ENCODE measurements at places on chromosomes 4 and X. TPM values are rescaled to one million over a fixed set of nuclear protein-coding genes. Genes with fewer than 3 reads are reported as not detected.

DNA sequence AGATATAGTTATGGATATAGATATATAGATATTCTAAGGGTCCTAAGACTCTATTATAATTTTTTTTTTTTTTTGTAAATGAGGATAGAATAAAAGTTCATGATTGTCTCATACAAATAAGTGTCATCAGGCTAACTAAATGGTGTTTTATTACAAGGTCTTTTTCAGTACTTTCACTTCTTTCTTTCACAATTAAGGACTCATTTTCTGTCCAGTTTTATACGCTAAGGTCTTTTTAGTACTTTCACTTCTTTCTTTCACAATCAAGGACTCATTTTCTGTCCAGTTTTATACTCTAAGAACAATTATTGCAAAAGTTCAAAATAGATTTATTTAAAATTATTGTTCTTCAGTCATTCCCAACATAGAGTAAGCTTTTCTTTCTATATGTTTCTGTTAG lies 32.7 kb downstream of the RUFY3 start:
- DNase-seq = no peak

DNA sequence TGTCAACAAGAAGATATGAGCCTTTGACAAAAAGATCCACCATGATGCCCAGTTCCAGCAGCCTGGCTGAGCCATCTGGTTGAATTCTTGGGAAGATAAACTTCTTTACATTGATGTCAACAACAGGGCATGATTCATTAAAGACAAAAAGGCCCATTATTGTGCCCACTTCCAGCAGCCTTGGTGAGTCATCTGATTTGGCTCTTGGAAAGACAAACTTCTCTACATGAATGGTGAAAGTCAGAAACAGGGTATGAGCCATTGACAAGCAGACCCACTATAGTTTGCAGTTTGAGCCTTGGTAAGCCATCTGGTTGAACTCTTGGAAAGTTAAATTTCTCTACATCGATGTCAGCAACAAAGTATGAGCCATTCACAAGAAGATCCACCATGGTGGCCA lies 4.1 kb upstream of the CSF2RA start:
- no peak for DNase-seq

- DNase-seq = no peak
Measured at GRCh38 chrX:121146059-121146628, 98.7 kb downstream of the GLUD2 start.

DDX53 gene
- not detected for polyA plus RNA-seq

GRCh38 chr4:151488968-151489367 lies 80.0 kb downstream of the FHIP1A start:
- DNase-seq = no peak

AFF2 gene
- polyA plus RNA-seq = 0.04 TPM

DNA sequence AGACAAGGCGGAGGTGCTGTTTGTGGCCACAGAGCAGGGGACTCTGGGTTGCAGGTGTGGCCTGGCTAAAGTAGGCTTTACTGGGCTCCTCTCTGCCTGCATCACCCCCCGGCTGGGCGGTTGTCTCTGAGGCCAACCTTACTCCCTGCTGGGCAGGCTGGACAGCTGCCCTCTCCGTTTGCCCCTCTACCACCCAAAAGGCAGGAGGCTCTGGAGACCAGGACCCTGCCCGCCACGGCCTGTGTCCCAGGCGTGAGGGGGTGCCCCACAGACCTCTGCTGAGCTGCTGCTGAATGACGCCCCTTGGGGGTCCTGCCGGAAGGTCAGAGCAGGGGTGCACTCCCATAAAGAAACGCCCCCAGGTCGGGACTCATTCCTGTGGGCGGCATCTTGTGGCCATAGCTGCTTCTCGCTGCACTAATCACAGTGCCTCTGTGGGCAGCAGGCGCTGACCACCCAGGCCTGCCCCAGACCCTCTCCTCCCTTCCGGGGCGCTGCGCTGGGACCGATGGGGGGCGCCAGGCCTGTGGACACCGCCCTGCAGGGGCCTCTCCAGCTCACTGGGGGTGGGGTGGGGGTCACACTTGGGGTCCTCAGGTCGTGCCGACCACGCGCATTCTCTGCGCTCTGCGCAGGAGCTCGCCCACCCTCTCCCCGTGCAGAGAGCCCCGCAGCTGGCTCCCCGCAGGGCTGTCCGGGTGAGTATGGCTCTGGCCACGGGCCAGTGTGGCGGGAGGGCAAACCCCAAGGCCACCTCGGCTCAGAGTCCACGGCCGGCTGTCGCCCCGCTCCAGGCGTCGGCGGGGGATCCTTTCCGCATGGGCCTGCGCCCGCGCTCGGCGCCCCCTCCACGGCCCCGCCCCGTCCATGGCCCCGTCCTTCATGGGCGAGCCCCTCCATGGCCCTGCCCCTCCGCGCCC lies 920 bp downstream of the HTT-AS start:
- DNase-seq = no peak

- no peak for DNase-seq
Measured at GRCh38 chr4:113768952-113769351, 7.4 kb upstream of the CAMK2D start.

NWD2 gene
- not detected for polyA plus RNA-seq

PPP4R3C gene
- polyA plus RNA-seq = not detected
